Right cardiac atrium (tissue), 5 donors: ENCODE measurements at places on chromosomes 7 and 10. TPM values are rescaled to one million over a fixed set of nuclear protein-coding genes. Genes with fewer than 3 reads are reported as not detected.

DNA sequence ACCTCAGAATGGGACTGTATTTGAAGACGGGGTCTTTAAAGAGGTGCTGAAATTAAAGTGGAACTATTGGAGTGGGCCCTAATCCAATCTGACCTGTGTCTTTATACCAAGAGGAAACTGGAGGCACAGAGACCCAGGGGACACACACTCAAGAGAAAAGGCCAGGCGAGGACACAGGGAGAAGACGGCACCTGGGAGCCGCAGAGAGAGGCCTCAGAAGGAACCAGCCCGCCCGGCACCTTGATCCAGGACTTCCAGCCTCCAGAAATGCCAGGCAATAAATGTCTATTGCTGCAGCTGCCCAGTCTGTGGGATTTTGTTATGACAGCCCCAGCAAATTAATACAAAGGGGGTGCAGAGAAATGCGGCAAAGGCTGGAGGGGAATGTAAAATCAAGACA, 10.5 kb downstream of the CARD11 start:
- DNase-seq, result no peak

- no peak for DNase-seq
Measured at GRCh38 chr7:116809636-116810266, 52.6 kb upstream of the CAPZA2 start.

GRCh38 chr10:90695915-90696676, 161.7 kb downstream of the HTR7 start:
- no peak for DNase-seq

GRCh38 chr7:95471071-95471470, 14.7 kb upstream of the ASB4 start:
- no peak for DNase-seq

CTBP2 gene
- 38.3 TPM for total RNA-seq

IKZF1 gene
- total RNA-seq, result 3.4 TPM
